ENCODE measurements at places on chromosomes 16 and 17.

DNA sequence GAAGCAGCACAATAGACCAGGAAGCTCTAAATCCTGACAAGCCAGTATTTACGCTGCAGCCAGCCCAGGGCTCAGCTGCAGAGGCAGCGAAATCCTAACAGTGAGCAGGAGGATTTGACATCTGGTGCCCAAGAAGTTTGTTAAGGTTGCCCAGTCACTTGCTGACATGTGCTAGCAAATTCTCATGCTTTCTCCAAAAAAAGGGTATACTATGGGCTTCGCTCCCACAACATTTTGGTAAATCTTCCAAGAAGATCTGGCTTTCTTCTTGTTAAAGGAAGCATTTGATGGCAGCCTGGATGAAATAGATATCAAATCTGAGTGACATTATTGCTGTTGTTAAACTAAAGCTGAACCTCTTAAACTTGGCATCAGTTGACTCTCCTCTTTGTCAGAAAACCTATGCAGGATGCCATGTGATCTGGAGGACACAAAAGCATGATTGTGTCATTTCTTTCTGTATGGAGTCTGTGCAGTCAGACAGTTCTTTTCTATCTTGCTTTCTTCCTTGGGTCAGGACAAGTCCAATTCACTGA, 949.7 kb upstream of the RBFOX1 start:
- no peak for DNase-seq

- DNase-seq, result no peak
These were observed 3.9 kb upstream of the SMPD3 start for GRCh38 chr16:68452176-68452575.

DNA sequence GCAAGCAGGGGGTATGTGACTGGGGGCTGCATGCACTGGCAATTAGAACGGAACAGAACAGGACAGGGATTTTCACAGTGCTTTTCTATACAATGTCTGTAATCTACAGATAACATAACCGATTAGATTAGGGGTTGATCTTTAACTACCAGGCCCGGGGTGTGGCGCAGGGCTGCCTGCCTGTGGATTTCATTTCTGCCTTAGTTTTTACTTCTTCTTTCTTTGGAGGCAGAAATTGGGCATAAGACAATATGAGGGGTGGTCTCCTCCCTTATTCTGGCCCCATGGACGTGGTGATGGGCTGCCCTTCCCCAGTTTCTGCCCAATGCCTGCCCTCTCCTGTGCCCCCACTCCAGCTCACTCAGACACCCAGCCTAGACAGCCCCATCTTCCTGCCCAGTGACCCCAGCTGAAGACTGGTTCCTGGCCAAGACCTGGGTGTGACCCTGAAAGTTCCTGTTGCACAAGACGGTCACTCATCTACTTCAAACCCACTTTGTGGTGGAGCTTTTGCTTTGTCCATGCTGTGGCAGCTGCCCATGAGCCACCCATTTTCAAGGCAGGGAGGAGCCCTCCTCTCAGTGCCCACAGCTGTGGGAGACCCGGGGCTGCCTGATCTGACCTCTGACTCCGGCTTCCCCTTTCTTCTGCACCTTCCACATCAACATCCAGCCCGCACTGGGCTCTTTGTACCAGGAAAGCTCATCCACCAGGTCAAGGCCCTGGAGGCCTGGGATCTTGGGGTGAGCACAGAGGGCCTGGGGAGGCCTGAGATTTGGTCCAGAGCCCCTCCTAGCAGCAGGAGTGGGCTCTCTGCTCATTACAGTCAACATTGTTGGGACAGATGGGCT, 18.6 kb downstream of the ALOX12B start:
- DNase-seq, result no peak

DNA sequence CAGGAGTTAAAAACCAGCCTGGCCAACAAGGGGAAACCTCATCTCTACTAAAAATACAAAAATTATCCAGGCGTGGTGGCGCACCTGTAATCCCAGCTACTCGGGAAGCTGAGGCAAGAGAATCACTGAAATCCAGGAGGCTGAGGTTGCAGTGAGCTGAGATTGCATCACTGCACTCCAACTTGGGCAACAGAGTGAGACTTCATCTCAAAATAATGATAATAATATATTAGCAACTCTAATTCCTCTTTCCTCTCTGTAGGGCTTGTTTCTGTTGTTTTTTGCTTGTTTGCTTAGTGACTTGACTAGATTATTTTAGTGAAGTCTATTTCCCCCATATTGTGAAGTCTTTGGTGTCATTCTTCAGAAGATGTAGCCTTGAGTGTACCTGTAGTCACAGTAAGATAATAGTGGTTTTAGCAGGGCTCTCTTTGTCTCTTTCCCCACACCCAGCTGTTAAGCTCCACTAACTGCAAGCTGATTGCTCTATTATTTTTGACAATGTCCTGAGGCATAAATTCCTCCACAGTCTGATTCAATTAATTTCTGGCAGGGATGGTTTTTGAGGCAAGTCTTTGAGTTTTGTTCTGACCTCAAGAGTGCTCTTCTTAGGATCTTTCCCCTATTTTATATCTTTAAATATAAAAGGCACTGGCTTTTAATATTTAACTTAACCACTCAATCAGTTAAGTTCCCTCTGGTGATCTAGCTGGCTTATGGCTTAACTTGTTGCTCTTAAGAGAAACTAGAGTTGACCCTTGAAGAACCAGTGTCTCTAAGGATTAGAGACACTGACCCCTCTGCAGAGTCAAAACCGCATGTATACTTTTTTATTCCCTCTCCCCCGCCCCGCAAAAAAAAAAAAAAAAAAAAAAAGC, 18.6 kb upstream of the TNFSF12 start:
- no peak for DNase-seq

GRCh38 chr16:9913604-9914326, 268.5 kb downstream of the GRIN2A start:
- no peak for DNase-seq
